ENCODE measurements at places on chromosomes 5 and 9.

DNA sequence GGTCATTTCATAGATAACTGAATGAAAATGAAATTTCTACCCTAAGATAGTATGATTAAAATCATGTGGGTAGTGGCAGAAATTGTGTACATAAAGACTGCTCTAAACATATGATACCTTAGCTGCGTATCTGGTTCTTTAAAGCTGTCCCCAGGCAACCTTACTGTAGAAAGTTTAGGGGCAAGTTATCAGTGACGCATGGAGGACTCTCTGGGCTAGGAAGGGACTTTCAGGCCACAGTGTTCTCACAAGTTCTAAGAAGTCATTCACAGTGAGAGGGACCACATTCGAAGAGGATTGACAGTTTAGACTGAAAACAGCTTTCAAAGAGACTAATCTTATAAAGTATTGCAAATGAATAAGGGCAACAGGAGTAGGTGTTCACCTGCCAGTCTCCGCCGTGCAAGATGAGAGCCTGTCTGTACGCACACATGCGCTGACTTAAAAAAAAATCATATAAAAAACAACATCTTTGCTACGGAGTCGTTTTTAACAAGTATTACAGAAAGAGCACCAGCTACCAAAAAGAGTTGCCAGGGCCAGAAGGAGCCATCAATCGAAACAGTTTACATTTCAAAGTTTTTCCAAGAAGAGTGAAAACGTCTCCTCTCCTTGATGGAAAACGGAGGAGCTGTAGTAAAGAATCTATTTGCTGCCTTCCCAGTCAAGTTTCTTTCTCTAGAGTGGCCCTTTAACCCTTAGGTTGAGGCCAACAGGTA is 146.3 kb downstream of the CETN3 start:
- no peak for DNase-seq

DNA sequence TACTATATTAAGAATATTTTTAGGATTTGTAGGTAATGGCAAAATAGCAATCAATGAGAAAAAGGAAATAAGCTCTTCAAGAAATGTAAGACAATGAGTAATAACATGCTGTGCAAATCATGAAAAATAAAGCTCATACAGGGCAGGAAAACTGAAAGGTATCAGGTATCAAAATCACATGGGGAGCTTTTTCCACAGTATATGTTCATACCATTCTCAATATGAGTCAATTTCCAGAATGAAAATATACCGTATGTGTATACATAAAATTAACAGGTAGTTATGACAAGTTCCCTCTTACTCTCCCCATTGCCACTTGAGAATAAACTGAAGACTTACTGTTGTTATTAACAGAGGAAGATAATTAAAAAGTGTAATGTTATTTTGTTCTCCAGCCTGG is 35.9 kb downstream of the EFCAB9 start:
- no peak for DNase-seq

DNA sequence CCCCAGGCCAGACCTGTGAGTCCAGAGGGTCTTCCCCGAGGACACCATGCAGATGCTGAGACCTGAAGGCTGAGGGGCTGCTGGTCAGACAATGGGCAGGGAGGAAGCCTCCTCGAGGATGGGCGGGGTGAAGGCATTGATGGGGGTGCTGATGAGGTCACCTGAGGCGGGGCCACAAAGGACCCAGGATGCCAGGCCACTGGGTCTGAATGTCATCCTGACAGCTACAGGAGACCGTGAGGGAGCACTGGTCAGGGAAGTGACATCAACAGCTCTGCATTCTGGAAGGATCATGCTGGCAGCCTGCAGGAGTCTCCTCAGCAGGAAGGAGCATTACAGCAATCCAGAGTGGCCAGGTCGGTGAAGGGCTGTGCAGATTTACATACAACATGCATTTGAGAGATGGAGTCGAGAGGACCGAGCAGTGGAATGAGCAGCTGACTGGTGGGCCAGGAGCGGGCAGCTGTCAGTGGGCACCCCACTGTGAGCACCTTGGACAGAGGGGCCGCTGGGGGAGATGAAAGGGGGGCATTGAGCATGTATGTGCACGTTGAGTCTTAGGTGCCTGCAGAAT is 77.7 kb upstream of the ADAMTS2 start:
- DNase-seq, result no peak

GRCh38 chr9:87599901-87600610 is 102.4 kb downstream of the DAPK1 start:
- DNase-seq, result no peak

GRCh38 chr5:40046792-40047191 is 622.0 kb upstream of the DAB2 start:
- DNase-seq, result no peak

GRCh38 chr5:77893225-77893860 is 117.2 kb upstream of the TBCA start:
- no peak for DNase-seq

GRCh38 chr9:120538339-120538738 is 41.6 kb downstream of the CDK5RAP2 start:
- no peak for DNase-seq

DNA sequence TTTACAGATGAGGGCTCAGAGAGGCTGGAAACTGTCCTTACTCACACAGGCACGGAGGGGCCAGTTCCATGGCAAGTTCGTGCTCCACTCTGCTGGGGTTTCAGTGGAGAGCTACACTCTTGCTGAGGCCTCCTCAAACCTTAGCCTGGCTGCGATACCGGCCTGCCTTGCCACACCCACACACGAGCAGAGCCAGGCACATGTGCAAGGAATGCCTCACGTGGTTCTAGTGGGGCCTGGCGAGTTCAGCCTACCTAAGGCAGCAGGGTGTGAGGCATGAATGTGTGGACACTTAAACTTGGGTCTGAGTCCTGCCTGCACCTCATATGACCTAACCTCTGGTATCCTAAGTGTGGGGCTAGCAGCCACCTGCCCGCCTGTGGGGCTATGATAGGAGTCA is 21.5 kb upstream of the PRDM12 start:
- DNase-seq, result no peak

DNA sequence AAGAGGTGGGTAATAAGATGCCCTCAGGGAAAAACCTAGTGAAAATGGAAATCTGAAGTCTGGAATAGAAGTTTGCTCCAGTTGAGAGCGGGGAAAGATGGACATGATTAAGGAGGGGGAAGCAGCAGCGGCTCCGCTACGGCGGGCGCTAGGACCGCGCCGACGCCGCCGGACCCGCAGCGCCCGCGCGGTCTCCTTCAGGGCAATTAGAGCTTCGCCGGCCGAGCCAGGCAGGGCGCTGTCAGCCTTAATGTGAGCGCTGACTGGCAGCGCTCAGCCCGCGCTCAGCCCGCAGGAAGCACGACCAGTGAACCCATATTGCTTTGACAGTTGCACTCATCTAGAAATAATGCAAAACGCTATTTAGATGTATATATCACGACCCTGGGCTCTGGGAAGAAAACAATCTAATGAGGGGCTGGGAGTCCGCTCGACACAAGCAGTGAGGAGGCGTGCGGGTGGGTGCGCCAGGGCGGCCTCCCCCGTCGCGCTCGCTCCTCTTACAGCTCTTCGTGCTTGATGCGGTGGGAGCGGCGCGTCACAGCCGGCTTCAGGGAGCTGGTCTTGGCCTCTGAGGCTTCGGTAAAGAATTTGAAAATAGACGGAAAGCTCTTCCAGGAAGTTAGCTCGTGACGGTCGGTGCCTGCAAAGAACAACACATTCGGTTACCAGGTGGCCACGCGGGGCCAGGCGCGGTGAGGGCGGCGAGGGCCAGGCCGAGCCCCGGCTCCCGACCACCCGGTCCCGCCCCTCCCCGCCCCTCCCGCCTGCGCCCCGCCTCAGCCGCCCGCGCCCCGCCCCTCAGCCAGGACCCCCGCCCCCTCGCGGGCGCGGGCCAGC is 37.7 kb downstream of the NR2F1 start:
- no peak for DNase-seq

DNA sequence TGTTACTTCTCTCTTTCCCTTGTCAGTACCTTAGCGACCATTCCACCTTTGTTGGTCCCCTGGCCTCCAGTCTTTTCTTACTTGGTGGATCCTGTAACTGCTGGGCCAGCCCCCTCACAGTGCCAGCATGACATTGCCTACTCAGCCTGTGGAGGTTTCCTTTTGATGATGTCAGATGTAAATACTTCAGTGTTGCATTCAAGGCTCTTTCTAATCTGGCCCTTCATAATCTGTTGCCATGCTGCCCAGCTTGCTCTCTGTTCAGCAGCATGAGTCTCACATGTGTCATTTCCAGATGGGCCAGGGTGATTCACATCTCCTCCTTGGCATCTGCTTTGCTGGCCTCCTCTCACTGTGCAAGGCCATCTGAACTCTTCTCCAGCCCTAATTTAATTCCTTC is 57.1 kb downstream of the MAST4 start:
- DNase-seq, result no peak

GRCh38 chr5:159156426-159157238 is 52.7 kb downstream of the RNF145 start:
- no peak for DNase-seq

- no peak for DNase-seq
Measured at GRCh38 chr5:50727149-50727496, 60.7 kb downstream of the PARP8 start.

GRCh38 chr5:64190562-64191306 is 25.1 kb downstream of the RNF180 start:
- DNase-seq, result no peak
